ENCODE measurements at places on chromosomes 2 and 18.

GRCh38 chr2:11995456-11995855 lies 249.0 kb downstream of the LPIN1 start:
- DNase-seq: no peak

DNA sequence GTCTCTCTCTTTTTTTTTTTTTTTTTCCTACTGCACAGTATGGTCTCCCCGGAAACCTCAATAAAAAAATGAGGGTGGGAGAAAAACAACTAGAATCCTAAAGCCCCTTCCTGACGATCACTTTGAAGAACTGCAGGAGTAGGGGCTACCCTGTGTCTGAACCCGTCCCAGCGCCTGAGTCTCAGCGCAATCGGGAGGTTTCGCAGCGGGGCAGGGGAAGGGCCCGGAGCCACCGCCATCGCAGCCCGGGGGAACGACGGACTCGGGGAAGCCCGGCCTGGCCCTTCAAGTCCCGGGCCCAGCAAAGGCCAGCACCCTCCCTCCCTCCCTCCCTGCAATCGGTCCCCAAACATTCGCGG lies 411 bp downstream of the NARS1 start:
- DNase-seq: no peak

DNA sequence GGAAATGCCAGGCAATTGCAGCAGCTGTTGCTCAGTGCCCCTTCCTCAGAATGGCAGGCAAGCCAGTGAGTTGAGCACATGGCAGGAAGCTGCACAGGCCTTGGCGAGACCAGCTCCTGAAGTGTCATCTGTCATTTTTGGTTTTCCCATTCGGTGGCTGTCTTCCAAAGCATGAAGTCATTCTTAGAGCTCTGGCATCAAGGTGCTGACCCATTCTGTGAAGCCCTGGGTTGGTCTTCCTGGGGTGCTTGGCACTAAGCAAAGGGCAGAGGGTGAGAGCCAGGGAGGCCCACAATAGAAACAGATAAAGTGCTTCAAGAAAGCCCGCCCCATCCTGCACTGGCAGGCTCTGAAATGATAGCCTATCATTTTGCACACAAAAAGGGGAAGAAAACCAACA lies 150.5 kb downstream of the VAPA start:
- DNase-seq: no peak

- DNase-seq: no peak
Measured at GRCh38 chr2:238398577-238398976, 28.1 kb upstream of the ASB1 start.

DNA sequence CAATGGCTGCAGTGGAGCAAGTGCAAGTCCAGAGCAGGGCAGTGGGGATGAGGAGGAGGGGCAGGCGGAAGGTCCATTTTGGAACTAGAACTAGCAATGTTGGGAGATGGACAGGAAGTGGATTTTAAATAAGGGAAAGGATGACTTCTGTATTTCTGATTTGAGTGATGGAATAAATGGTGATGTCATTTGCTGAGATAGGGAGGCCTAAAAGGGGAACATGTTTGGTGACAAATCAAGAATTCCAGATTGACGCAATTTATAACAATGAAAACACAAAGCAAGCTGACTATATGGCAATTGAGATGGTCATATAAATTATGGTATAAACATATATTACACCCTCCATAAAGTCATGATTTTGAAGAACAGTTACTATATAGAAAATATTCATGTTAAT lies 209.3 kb downstream of the SS18 start:
- no peak for DNase-seq

DNA sequence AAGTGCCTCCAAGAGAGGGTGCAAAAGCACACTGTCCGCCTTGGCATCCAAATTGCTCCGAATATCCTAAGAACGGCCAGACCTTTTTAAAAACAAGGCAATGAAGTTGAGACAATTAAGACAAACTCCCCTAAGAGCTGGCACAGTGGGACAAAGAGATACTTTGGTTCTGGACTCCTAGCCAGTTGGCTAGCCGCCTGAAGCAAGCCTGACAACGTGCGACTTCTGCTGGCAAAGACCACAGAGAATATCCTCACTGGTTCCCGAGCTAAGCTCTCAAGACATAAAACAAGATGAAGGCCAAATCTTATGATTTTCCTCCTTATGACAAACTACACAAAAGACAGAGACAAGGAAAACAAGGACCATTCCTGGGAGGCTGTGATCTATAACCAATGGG lies 32.7 kb downstream of the CHRNA1 start:
- DNase-seq: no peak

GRCh38 chr2:142445023-142445422 lies 314.2 kb upstream of the LRP1B start:
- DNase-seq: no peak

- DNase-seq: no peak
Measured at GRCh38 chr18:27239669-27240068, 54.6 kb upstream of the CHST9 start.
